ENCODE measurements at places on chromosomes 1 and 21.

GRCh38 chr21:33980276-33980916 lies 64.8 kb upstream of the ATP5PO start:
- no peak for DNase-seq

GRCh38 chr21:18164933-18165332 lies 79.7 kb upstream of the CHODL start:
- no peak for DNase-seq

GRCh38 chr1:145828367-145829026 lies 4.5 kb downstream of the POLR3C start:
- DNase-seq, result no peak

DNA sequence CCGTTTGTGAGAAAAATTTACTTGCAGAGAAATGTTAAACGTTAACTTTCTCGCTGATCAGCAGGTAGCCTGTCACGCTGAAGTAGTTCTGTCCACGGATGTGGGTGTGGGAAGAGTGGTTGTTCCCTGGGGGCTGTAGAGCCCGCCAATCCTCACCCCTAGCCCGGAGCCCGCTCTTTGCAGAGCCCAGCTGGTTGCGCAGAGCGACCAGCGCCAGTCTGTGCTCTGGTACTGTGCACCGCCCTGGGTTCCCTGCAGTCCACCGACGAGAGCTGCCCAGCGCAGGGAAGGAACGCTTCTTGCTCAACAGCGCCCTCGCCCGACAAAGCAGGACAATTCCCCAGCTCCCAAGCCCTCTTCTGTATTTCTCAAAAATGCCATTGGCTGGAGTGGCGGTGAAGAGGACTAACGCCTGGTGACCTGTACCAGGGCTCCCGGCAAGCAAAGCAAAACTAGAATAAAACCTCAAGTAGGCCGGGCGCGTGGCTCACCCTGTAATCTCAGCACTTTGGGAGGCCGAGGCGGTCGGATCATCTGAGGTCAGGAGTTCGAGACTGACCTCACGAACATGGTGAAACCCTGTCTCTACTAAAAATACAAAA lies 3.3 kb downstream of the RIPPLY3 start:
- peak; percentile 61 for DNase-seq

Measured in stimulated activated CD8-positive, alpha-beta memory T cell treated with anti-CD3 and anti-CD28 coated beads, Interleukin-2, amount 100 ng/mL, for 1 hour (primary cell).